T-helper 1 cell (primary cell): ENCODE measurements at places on chromosomes 3 and 15.

- no peak for DNase-seq
Measured at GRCh38 chr3:70245746-70246525, 66.5 kb downstream of the MDFIC2 start.

DNA sequence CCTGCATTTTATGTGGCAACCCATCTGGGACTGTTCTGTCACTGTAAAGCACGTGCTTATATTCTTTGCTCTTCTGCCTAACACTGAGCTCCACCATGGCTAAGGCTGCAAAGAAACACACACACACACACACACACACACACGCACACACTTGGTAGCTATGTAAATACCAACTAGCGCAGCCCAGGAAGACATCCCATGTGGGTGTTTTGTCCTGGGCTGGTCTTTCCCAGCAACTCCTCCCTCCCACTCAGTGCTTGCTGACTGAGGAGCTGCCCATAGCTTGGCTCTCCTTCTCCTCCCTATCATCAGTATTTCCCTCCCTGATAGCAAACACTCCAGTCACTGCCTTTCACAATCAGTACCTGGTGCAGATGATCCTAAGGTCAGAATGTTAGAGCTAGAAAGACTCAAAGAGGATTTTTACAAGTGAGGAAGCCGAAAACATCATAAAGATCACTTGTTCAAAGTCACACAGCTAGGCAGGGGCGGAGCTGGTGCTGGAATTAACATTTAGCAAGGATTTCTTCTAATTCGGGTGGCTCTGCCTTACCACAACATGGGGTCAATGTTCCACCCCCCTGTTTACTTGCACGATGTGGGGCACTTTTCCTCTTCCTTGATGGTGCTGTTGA is 377.1 kb upstream of the TBL1XR1 start:
- DNase-seq: no peak

GRCh38 chr3:69072928-69073327 is 7.2 kb downstream of the UBA3 start:
- no peak for DNase-seq

DNA sequence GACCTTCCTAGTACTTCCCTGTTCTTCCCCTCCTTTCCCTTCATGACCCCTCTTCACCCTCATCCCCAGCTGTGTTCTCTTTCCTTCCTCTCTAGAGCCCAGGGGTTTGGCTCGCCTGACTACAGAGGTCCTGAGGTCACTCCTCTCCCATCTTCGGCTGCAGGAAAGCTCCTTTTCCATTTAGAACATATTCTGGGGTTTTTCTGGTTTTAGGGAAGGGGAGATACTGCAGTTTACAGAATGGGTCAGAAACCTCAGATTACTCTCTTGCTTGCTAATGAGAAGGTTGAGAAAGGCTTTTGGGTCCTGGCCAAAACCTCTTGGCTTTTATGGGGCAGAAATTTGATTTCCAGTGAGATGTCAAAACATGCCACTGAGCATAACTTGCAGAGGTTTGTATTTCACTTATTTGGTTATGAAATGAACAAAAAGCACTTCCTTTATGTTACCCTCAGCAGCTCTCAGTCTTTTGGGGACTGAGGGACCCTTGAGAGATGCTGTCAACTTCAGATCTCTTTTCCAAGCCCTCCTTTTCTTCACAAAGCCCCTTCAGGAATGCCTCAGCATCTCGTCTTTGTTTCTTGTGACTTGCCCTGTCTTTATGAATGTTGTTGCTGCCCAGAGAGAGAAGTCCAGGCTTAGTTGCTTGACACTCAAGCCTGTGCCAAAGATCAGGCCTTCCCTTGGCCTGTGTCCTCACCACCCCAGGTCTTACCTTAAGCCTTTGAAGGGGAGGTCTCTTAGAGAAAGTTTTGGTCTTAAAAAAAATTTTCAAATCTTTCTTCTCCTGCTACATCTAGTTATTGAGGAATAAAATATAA is 121.7 kb upstream of the TPM1 start:
- no peak for DNase-seq

GRCh38 chr3:46712191-46713049 is 5.2 kb downstream of the PRSS50 start:
- no peak for DNase-seq
